Endodermal cell (in vitro differentiated cells): ENCODE measurements at places on chromosomes 2 and 18. TPM values are rescaled to one million over a fixed set of nuclear protein-coding genes. Genes with fewer than 3 reads are reported as not detected.

The FAM117B gene
- 32.1 to 45.9 TPM (median 35.3 TPM) in 3 replicates for total RNA-seq

The MOGAT1 gene
- total RNA-seq, result 0.38 TPM in 1 of 3 replicates, not detected in the others

The TDRD15 gene
- 0.29 and 0.44 TPM in 2 replicates for total RNA-seq

The TLX2 gene
- total RNA-seq, result 0.27 to 0.53 TPM in 2 of 3 replicates, not detected in the other

The ABHD1 gene
- total RNA-seq, result 0.73 to 1.1 TPM (median 1.0 TPM) in 3 replicates

DNA sequence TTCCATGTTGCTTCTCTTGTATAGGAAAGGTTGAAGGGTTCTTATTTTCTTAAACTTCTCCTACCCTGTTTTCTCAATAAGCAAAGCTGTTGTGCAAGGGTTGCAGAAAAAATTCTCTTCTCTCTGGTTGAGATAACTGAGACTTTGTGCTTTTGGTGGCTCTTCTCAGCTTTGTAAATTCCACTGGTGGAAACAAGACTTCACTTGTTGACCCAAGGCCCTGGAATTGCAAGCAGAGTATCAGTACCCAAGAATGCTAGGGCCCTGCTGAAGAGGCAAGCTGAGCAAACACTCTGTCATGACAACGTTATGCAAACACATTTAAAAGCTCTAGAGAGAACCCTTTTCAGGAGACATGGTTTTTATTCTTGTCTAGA is 294.7 kb upstream of the EPAS1 start:
- H3K4me1 ChIP-seq, result peaks cover 12% of the 10 kb centered on the region
- H3K27ac ChIP-seq, result no peak overlapping the region
- no peaks in the 10 kb centered on the region for H3K36me3 ChIP-seq
- DNase-seq, result no peak
- H3K27me3 ChIP-seq, result no peaks in the 10 kb centered on the region

GRCh38 chr2:14543284-14543683 is 89.2 kb upstream of the LRATD1 start:
- no peak overlapping the region for H3K27ac ChIP-seq
- H3K27me3 ChIP-seq, result no peaks in the 10 kb centered on the region
- DNase-seq, result no peak
- no peaks in the 10 kb centered on the region for H3K36me3 ChIP-seq
- no peak overlapping the region for H3K4me3 ChIP-seq

- H3K36me3 ChIP-seq, result no peaks in the 10 kb centered on the region
- H3K27ac ChIP-seq, result no peak overlapping the region
- H3K4me1 ChIP-seq, result no peaks in the 10 kb centered on the region
- peaks cover 18% of the 10 kb centered on the region for H3K27me3 ChIP-seq
- DNase-seq, result no peak
Observed at GRCh38 chr2:149104221-149104620, 65.7 kb downstream of the LYPD6B start.

GRCh38 chr2:144464730-144465129 is 55.2 kb downstream of the ZEB2 start:
- DNase-seq, result no peak
- H3K36me3 ChIP-seq, result no peaks in the 10 kb centered on the region
- H3K4me3 ChIP-seq, result no peak overlapping the region
- no peaks in the 10 kb centered on the region for H3K4me1 ChIP-seq
- peaks cover 70% of the 10 kb centered on the region for H3K27me3 ChIP-seq
- no peak overlapping the region for H3K27ac ChIP-seq

- no peaks in the 10 kb centered on the region for H3K27me3 ChIP-seq
- H3K4me1 ChIP-seq, result no peaks in the 10 kb centered on the region
- H3K27ac ChIP-seq, result no peak overlapping the region
- H3K36me3 ChIP-seq, result no peaks in the 10 kb centered on the region
- no peak overlapping the region for H3K4me3 ChIP-seq
- no peak for DNase-seq
Observed at GRCh38 chr2:91839904-91840868, 3031.0 kb upstream of the TEKT4 start.

DNA sequence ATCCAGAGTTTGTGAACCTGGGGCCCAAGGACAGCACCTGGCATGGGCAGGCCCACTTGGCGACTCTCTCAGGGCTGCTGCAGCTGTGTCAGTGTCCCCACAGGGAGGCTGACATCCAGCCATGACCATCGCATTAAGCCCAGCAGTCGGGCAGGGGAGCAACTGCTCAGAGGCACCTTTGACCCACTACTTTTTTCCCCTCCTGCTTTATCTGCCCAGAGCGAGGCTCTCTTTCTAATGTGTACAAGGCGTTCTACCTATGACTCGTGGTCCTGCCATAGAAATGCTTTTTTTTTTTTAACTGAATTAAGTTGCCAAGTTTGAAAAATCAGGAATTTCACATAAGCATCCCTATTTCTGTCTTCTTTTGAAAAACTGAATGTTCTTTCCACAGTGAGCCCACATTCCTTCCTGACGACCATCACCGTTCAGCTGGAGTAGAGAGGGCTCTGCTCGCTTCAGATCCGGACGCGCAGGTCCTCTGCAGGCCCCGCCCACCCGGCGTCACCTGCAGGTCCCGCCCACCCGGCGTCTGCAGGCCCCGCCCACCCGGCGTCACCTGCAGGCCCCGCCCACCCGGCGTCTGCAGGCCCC is 403 bp upstream of the CLUL1 start:
- H3K4me3 ChIP-seq, result no peak overlapping the region
- no peaks in the 10 kb centered on the region for H3K27me3 ChIP-seq
- H3K36me3 ChIP-seq, result no peaks in the 10 kb centered on the region
- peak; percentile 88 for DNase-seq

DNA sequence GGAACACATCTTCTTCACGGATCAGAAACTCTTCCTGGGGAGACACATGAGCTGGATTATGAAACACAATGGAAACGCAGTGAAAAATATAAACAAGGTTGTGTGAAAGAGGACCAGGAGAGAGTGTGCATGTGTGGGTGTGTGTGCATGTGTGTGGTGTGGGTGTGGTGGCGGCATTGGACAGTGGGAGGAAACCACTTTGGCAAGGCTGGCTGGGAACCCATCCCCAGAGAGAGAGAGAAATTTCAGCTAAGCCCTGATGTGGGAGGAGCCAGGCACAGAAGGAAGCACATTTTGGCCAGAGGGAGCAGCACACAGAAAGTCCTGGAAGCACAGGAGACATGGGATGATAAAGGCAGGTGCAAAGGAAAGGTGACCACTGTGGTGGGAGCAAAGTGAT is 147.6 kb upstream of the COPS8 start:
- H3K4me1 ChIP-seq, result no peaks in the 10 kb centered on the region
- H3K27me3 ChIP-seq, result peaks cover 7% of the 10 kb centered on the region
- DNase-seq, result no peak
- H3K27ac ChIP-seq, result no peak overlapping the region

DNA sequence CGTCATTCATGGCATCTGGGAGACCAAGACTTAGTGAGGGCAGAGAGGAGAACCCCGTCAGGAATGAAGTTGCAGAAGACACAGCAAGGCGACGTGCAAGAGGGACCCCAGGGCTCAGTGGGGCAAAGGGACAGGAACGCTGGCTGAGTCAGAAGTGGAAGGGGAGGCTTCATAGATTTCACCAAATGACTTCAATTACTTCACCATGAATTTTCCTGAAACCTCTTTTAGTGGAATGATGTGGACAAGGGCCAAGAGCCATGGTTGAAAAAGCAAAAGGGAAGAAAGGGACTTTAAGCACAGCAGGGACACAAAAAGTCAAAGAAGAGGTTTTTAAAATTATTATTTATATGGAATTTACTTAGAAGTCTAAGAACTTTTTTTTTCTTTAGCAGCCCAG is 141.6 kb upstream of the PID1 start:
- no peak for DNase-seq
- no peaks in the 10 kb centered on the region for H3K4me1 ChIP-seq
- no peak overlapping the region for H3K4me3 ChIP-seq

DNA sequence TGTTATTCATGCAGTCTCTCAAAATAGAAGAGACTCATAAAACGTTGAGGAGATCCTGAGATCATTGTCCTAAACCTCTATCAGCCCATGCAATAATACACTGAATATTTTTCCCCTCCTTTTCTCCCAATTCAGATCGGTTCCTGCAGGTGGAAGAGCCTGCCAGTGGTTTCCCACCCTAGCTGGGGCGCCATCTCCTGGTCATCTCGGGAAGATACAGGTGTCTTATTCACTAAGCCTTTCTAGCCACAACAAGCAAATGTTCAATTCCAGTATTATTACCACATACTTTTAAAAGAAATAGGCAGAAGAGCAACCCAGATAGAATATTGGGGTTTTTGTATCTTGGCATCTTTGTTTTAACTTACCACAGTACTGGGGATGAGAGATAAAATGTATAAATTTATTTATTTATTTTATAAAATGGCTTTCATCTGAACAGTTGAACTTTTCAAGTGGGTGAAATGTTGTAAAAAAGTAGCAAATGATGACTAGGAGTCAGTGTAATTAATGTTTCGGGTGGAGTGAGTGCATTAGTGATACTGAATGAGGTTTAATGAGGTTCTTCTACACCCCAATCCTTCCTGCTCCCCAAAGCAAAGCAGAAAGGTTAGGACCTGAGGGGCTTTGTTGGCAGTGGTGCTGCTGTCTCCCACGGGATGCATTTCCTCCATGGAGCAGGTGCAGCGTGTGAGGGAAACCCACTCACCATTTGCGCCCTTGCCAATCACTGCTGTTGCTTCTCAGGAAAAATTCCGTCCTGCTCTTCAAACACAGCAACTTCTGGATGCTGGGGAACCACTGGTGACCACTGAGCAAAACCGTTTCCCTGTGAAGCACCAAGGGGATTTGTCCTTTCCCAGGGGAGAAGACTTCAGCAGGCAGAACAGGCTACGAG is 147.1 kb upstream of the FHL2 start:
- DNase-seq, result peak; percentile 89
- H3K36me3 ChIP-seq, result no peaks in the 10 kb centered on the region
- no peaks in the 10 kb centered on the region for H3K27me3 ChIP-seq
- H3K4me1 ChIP-seq, result no peaks in the 10 kb centered on the region

DNA sequence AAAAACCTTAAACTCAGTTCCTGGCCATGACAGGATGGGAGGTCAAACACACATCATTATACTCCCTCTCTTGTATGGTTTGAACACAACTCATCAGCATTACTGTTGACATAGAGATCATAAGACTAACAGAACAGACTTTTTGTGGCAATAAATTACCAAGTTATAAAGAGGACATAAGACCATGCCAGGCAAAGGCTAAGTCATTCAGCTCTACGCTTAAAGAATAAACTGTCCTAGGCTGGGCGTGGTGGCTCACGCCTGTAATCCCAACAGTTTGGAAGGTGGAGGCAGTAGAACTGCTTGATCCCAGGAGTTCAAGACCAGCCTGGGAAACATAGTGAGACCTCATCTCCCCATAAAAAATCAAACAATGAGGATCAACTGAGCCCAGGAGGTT is 16.4 kb downstream of the NLRC4 start:
- no peaks in the 10 kb centered on the region for H3K36me3 ChIP-seq
- no peak overlapping the region for H3K27ac ChIP-seq
- H3K4me3 ChIP-seq, result no peak overlapping the region

GRCh38 chr2:37858400-37858711 is 66.7 kb upstream of the RMDN2 start:
- H3K4me3 ChIP-seq, result no peak overlapping the region
- no peaks in the 10 kb centered on the region for H3K27me3 ChIP-seq
- DNase-seq, result no peak

GRCh38 chr18:79584491-79585394 is 94.9 kb upstream of the CTDP1 start:
- no peaks in the 10 kb centered on the region for H3K27me3 ChIP-seq
- DNase-seq, result peak; percentile 46

DNA sequence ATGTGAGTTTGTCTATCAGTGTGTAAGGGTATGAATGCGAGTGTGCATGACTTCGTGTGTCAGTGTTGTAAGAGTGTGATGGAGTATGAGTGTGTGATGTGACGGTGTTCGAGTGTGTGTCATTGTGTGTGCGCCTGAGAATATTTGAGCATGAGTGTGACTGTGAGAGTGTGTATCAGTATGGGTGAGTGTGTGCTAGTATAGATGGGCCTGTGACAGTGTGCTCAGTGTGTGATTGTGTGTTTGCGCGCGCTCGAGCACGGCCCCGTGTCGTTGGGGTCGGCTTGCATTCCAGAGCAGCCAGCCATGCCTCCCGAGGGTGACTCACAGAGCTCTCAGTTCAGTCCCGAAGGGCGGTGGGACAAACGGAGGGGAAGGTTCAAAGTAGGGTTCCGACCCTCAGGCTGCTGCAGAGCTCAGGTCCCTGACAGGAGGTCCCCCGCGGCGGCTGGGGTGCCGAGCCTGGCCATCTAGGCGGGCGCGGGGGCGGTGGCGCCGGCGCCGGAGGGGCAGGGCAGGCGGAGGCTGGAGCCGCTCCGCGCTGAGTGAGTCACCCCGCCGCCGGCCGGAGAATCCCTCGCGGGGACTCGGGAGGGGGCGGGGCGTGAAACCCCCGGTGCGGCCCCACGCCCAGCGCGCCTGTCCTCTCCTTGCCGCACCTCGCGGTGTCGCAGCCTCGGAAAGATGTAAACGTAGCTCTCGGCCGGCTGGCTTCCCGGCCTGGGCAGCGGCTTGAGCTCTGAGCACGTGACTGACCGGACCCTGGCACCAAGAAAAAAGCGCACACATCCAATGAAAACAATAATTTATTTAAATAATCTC is 3.8 kb downstream of the DLX2 start:
- H3K36me3 ChIP-seq, result no peaks in the 10 kb centered on the region
- H3K27me3 ChIP-seq, result peaks cover 99% of the 10 kb centered on the region
- no peak overlapping the region for H3K27ac ChIP-seq
- DNase-seq, result peak; percentile 84

- H3K27ac ChIP-seq, result no peak overlapping the region
- no peaks in the 10 kb centered on the region for H3K4me1 ChIP-seq
- DNase-seq, result peak; percentile 53
- H3K27me3 ChIP-seq, result no peaks in the 10 kb centered on the region
Observed at GRCh38 chr2:73746015-73746876, 9.1 kb upstream of the TPRKB start.

DNA sequence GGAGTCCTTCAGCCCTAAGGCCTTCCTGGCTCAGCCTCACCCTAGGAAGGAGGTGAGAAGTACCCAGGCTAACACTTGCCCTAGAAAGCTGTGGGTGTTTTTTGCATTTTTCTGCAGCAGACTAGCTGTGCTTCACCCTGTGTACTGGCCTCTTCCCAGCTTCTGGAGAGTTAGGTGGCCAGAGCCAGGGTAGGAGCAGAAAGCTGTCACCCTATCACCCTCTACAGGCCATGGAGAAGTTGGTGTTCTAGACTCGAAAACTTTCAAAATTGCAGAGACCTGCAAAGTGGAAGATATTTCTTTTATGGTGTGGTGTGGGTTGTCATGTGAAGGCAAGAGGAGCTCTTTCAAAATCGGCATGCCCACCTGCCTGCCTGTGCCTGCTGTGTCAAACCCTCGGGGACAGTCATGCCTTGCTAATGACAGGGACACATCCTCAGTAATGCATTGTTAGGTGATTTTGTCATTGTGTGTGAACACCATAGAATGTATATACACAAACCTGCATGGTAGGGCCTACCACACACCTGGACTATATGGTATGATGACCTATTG is 29.8 kb downstream of the EHD3 start:
- DNase-seq, result peak; percentile 81
- no peaks in the 10 kb centered on the region for H3K4me1 ChIP-seq
- no peak overlapping the region for H3K27ac ChIP-seq
- no peaks in the 10 kb centered on the region for H3K27me3 ChIP-seq
- H3K36me3 ChIP-seq, result peaks cover 21% of the 10 kb centered on the region
- no peak overlapping the region for H3K4me3 ChIP-seq

- DNase-seq, result no peak
- peaks cover 5% of the 10 kb centered on the region for H3K4me1 ChIP-seq
- no peaks in the 10 kb centered on the region for H3K27me3 ChIP-seq
- H3K36me3 ChIP-seq, result no peaks in the 10 kb centered on the region
Observed at GRCh38 chr2:69575926-69576325, 67.6 kb downstream of the AAK1 start.
